Amniotic stem cell (primary cell): ENCODE measurements at places on chromosomes 6 and 20.

DNA sequence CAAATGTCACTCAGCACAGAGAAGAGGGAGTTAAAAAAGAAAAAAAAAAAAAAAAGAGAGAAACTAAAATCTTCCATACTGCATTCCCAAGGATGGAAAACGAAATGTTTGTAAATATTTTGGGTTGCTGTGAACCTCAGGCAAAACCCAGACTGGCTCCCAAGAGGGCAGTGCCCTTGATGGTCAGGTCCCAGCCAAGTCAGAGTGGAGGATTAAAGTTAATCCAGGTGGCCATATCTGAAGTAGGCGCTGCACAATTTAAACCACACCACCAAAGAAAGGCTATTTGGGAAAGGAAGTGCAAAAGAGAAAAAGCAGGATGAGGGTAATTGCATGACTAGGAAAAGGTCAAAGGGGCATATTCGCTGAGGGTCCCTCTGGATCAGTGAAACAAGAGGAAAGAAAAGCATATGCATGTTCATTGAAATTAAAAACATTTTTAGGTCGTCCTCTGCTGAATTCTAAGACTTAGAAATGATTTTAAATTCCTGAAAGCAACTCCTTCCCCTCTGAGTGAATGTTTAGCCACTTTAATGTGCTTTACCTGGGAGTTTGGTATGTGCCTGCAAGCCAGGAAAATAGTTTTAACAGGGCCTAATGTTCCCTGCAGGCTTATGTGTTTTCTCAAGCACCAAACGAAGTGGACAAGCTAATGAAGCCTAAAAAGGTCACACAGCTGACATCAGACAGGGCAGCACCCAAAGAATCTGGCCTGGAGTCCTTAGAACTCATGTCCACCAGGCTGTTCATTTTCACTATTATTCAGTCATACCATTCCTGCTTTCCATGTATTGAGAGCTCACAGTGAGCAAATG, 159.1 kb downstream of the HACE1 start:
- no peak for DNase-seq

DNA sequence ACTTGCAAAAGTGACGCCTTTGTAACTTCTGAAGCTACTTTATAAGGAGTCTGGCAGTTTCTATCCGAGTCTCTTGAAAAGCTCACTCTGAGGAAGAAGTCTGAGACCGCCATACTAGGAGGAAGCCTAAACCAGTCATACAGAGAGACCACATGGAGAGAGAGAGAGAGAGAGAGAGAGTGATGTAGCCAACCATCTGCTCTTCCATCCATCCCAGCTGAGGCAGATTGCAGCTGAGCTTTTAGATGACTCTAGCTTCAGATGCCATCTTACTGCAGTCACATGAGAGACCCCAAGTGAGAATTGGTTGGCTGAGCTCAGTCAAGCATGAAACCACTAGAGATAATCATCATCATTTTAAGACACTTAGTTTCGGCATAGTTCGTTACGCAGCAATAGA, 15.0 kb upstream of the DTNBP1 start:
- no peak for DNase-seq

- DNase-seq = peak; percentile 58
Observed at GRCh38 chr20:19964289-19965265, 52.6 kb upstream of the NAA20 start.

DNA sequence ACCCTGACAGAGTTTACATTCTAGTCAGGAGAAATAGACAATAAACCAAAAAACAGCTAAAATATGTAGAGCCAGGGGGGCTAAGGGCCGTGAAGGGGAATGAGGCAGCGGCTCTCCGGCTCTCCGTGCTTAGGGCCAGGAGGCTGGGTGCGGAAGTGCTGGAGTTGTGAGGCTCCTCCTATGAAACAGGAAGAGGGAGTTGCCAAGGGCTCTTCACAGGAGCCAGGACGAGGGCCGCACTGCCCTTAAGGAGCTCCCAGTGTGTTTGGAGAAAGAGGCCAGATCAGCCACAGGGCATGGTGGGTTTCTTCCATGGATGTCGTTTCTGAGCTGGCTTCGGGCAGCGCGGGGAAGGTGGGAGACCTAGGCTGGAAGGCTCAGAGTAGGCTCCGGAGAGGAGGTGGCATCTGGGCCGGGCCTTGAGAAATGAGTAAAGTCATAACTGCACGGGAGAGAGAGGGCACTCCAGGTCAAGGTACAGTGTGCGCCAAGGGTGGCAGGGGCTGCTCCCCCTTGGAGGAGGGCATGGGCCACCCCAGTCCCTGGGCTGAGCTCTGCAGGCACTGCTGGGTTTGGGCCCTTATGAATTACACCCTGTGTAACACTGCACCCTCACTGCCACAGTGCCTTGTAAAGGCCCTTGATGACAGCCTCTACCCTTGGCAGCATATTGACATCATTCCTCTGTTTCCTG, 20.8 kb upstream of the MLN start:
- no peak for DNase-seq

DNA sequence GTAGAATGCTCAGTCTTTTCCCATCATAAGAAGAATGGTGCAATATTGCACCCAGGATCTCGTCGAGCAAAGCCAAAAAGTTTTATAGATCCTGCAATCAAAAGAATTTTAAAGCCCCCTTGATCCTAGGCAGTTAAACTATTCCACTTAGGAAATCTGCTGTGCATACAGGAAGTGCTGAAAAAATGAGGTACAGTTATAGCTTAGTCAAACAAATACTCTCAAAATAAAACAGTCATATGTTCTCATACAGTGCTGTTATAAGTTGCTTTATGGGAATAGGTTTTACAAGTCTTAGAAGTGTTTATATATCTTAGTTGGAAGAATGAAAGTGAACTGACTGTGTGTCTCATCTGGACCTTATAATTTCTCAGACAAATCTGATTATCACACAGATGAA, 232.6 kb upstream of the RAB32 start:
- DNase-seq = no peak

DNA sequence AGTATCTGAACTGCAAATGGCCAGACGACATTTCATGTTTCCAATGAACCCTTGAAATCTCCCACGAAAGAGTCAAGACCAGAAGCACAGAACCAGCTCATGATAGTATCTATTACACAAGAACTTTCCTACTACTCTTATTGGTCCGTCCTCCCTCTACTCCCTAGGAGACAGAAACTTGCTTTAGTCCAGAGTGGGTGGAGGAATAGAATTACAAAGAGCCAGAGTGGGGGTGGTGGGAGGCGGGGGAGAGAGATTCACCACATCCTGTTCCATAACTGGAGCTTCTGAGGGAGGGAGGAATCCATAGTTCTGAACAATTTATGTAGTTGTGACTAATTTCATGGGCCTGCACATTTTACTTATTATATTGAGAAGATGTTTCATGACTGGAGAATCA, 18.5 kb upstream of the WFDC10A start:
- no peak for DNase-seq

GRCh38 chr20:36104856-36105255, 49.7 kb upstream of the EPB41L1 start:
- DNase-seq = no peak

GRCh38 chr6:51814418-51814817, 273.0 kb downstream of the PKHD1 start:
- DNase-seq = no peak

GRCh38 chr6:118012944-118013343, 105.9 kb downstream of the SLC35F1 start:
- no peak for DNase-seq
